ENCODE measurements at places on chromosomes 4 and X. TPM values are rescaled to one million over a fixed set of nuclear protein-coding genes. Genes with fewer than 3 reads are reported as not detected.

DNA sequence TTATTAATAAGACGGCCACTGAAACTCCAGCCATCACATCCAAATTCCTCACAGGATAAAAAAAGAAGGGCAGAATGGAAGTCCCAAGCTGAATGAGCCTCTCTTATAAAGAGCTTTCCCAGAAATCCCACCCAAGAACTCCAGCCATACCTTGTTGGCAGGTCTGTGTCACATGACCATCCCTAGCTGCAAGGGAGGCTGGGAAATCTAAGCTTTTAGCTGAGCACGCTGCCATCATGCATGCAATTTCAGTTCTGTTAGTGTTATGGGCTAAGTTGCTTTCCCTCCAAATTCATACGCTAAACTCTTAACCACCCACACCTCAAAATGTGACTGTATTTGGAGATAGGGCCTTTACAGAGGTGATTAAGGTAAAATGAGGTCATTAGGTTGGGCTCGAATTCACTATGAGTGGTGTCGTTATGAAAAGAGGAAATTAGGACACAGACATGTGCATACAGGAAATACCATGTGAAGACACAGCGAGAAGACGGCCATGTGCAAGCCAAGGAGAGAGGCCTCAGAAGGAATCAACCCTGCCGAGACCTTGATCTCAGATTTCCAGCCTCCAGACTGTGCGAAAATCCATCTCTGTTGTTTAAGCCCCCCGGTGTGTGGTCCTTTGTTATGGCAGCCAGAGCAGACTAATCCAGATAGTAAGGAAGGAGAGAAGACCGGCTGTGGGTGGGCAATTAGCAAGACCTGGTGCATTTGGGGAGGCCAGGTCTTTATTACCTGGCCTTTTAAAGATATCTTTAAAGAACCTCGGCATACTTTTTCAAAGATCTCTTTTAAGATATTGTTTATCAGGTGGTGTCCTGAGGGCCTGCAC is 317.6 kb downstream of the BCOR start:
- DNase-seq, result no peak

ODAPH gene
- total RNA-seq, result not detected

- DNase-seq, result no peak
Observed at GRCh38 chr4:32771491-32771890, 2051.3 kb downstream of the PCDH7 start.

GRCh38 chrX:2823795-2824386 is 4.8 kb upstream of the GYG2 start:
- no peak for DNase-seq

COX7B2 gene
- total RNA-seq, result 86.5 TPM
